ENCODE measurements at places on chromosomes 12 and 14.

DNA sequence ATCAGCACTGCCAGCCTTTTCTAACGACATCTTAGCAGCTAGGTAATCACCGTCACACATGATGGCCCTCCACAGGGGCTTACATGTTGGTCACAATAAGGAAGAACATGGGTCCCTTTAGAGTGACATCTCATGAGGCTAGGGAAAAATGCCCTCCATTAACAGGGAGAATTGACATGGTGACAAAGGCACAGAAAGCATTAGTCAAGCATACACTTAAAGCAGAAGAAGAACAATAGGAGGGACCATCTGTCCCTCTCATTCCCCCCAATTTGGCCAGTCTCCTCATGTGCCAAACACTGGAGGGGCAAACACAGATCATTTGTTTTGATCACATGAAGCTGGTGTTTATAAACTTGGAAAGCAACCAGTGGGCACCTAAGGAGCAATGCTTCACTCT, 78.0 kb downstream of the GRIP1 start:
- DNase-seq = no peak

- no peak for DNase-seq
These were observed 150.9 kb upstream of the SLC16A7 start for GRCh38 chr12:59444932-59445331.

DNA sequence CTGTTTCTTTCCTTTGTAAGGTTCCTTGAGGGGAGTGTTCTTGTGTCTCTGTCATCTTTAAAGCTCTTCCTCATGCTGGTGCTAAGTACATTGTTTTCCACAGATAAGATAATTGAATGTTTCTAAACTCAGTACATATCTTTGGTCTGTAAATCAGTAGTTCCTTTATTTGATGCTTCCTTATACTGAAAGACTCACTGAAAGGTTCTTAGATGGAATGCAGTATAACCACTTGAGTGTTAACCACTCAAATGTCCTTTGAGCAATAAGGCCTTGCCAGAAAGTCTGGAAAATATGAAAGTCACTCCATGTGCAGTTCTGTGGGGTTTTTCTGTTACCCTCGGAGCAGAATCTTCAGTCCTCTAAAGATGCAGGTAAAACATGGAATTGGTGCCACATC, 23.0 kb upstream of the RNU6-8 start:
- DNase-seq = no peak

DNA sequence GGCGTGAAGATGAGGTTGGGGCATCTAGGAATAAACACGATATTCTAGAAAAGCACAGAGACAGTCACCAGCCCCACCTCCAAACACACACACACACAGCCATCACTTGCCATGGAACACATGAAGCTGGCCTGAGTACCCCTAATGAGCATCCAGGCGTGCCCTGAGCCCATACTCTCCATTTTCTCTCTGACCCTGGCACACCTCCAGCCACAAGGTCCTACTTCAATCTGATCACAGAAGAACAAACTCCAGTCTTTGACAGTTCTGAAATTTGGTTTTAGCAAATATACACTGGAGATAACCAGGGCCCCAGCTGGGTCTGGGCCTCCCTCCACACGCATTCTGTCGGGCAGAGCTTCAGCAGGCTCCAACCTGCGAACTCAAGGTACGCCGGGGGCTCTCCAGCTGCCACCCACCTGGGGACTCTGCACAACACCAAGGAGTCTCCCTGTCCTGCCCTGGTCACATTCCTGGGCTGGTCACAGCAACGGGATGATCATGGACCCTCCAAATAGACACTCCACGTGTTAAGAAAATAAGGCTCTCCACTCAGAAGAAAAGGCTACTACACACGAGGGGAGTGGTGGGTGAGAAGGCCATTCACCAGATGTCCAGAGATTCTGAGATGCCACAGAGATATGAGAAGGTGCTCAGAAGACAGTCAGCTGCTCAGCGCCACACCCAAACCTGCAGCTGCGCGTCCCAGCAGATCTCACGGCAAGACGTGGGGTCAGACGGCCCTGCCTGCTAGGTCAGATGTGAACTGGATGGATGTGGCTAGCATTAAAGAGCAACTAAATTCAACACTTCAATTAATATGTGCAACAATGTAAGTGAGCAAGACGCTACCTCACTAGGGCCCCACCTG, 57.0 kb upstream of the PNMA1 start:
- DNase-seq = no peak

GRCh38 chr12:101764051-101764792, 25.0 kb upstream of the SYCP3 start:
- no peak for DNase-seq

DNA sequence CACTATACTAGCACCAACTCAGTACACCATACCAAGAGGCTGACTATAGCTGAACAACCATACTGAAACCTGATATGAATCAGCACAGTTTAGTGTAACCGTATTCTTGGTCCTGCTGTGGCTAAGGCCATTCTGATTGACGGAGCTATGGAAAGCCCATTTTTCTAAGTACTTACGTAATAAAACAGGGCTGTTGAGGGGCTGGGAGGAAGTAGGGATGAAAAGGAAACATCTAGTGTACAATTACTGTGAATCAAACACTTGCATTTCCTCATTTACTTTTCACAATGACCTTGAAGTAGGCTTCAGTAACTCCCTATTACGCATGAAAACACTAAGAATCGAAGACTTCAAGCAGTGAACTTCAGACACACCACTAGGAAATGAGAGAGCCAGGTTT, 198.2 kb downstream of the BTG1 start:
- no peak for DNase-seq

GRCh38 chr14:102421411-102422057, 58.8 kb downstream of the TECPR2 start:
- no peak for DNase-seq

GRCh38 chr12:109822416-109822815, 10.8 kb downstream of the TRPV4 start:
- no peak for DNase-seq

DNA sequence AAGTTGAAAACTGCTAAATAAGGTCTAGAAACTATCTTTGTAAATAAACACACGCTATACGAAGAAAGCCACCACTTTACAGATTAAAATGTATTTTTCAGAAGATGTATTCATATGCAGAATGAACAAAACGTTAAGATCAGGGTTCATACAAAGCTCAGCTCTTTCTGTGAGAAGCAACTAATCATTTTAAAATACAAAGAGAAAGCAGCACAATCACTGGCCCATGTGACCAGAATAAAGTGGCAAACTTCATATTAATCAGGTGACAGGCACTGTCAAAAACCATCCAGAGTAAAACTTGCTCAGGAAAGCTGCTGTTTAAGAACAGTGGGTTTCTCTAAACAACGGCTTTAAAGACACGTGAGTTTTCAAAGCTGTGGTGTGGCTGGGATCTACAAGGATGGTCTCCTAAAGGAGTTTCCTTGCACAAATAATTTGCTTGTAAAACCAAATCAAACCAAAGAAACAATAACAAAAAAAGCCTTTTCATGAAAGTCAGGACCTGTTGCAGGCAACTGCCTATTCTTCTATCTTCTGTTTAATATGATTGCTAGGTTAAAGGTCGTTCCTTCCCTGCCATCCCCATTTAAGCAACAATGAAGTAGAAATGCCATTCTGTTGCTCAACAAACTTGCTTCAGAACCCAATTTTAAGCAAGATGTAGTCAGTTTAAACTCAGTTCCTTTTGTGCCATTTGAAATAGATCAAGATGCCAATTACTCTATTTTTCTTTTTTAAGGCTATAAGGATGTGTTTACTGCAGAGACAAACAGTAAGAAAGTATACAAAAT, 22.3 kb downstream of the SEL1L start:
- no peak for DNase-seq

DNA sequence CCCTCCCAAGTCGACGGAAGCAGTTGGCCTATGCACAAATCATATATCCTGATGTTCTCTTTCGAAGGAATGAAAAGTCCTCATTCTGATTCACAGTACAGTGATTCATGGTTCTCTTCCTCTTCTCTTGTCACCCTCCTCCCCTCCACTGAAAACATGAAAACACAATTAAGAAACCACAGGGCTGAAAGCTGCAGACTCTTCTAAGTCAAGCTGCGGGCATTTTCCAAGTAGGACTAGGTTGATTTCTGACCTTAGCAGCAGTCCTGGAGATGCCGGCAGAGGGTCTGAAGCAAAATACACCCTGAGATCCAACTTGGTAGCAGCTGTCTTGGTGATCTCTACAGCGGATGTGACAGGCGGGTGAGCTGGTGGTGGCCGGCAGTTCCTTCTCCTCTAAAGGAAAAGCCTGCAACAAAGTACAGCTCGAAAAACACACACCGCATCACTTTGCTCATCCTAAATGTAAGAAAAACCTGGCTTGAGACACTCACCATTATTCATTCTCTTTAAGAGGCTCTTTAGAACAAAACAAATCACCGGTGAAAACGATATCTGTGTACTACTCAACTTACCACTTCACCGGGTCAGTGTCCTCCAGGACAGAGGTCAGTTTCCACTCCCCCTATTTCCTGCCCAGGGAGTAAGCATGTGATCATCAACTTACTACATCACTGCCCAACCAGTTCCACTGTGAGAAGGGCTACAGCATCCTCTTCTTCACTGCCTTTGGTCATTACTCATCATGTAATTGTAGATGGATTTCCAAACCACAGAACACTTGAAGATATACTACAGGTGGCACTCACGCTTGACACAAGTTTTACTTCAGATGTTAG, 6.0 kb downstream of the TMCC3 start:
- no peak for DNase-seq

GRCh38 chr14:24442240-24443052, at the start of gene SDR39U1:
TSS of gene SDR39U1 (minus strand) at chr14:24442776. CDS start at chr14:24442769, 7 bp downstream.
- DNase-seq = peak; percentile 97

DNA sequence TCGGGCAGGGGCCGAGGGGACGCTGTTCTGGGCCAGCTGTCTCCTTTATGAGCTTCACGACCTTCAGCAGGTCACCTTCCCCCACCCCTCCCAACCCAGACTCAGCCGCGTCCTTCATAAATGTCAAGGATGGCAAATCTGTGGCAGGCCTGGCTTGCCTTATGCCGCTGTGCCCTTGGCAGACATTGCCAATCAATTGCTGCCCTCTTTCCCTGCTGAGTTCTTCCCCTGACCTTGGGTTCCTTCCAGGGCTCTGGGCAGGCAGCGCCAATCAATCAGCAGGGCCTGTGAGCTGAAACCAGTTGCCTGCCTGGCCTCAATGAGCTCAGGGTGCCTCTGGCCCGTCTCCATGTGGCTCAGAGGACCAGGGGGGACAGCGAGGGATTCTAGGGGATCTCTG, 7.7 kb downstream of the FAM222A start:
- no peak for DNase-seq

- DNase-seq = no peak
These were observed 59.0 kb upstream of the ARID2 start for GRCh38 chr12:45670346-45671065.

DNA sequence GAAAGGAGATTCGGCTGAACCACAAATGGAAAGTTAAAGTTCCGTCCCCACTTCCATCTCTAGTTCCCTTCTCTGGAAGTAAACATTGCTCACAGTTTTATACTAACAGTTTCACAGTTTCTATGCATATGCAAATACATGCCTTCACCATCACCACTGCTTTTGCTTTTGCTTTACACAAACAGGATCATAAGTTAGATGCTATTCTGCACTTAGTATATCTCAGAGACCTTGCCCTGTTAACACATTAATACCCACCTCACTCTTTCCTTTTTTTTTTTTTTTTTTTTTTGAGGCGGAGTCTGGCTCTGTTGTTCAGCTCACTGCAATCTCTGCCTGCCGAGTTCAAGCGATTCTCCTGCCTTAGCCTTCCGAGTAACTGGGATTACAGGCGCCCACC, 890 bp downstream of the TEP1 start:
- no peak for DNase-seq

DNA sequence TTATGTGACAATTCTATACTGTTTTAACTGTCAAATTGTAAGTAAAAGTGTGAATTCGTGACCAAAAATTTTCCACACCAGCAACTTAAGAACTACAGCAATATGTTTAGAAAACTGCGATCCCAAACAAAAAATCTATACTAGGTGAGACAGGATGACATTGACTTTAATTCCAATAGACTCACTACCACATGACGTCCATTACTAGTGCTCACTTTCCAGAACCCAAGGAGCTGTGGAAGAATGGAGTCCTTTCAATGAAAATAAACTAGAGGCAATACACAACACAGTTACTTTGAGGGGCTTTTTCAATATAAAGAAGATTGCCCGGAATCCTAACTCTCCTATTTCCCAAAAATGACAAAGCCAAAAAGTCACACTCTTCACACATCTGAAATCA, 1.4 kb downstream of the EPS8 start:
- no peak for DNase-seq

- no peak for DNase-seq
These were observed 15.5 kb upstream of the PNMA1 start for GRCh38 chr14:73729556-73730265.

All from astrocyte of the cerebellum (primary cell).